ENCODE measurements at places on chromosomes 4 and X.
A peak's percentile ranks its signal among the peaks of the same experiment; 100 is the strongest.

DNA sequence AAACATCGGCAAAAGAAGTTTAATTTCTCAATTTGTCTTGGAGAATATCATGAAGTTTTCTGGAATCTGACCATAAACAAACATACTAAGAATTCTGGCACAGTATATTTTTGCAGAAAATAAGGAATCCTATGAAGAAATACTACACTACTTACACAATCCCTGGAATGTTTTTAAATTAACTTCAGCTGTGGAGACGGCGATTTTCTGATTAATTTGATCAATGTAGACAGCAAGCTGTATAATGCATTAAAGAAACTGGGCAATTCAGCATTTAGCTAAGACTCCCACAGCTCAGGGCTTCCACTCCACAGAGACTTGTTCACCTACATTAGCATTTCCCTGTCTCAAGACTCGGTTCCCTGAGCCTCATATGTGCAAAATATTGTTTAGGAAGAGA is 12.2 kb downstream of the EGFL6 start:
- DNase-seq, result no peak

GRCh38 chr4:7172508-7172907 is 19.8 kb upstream of the SORCS2 start:
- DNase-seq, result no peak

DNA sequence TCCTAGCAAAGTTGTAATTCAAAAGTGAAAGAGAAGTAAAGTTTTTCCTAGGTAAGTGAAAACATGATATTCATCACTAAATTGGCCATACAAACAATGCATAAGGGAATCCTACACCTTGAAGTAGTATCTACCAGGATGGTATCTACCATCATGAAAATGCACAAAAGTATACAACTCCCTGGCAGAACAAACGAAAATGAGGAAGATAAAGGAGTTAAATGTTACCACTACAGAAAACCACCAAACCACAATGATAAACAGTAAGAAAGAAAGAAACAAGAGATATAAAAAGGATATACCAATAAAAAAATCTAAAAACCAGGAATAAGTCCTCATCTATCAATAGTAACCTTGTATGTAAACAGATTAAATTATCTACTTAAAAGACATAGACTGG is 26.9 kb downstream of the GK2 start:
- no peak for DNase-seq

DNA sequence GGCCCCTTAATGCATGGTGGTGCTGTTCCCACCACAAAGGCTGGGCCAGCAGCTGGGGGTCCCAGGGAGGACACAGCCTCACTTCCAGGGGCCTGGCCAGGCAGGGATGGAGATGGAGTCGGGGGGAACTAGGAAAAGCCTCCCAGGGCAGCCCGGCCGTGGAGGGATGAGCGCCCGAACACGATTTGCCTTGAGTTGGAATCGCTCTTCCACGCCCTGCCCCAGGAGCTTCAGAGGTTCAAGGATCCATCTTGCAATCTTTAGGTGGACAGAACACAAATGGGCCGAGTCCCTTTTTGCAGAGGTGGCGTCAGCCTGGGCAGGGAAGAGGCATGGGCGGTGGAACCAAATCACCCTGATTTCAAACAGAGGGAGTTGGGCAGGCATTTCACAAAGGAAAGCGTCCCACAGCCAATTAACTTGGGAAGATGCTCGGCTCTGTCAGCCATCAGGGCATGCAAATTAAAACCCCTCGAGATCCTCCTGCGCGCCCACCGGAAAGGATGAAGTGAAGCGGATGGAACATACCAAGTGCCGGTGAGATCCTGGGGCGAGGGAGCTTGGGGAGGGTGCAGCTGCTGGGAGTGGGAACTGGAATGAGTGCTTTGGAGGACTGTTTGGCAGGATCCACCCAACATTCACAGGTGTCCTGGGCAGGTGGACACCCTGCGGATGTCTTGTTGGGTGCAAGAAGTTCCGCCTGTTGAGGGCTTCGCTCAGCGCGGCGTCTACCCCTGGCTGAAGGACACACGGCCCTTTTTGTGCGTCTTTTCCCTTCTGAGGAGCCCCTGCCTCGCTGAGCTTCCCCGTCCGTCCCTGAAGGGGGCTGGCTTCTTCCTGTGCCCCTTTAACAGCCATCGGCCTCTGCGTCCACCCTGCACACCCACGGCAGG is 75.7 kb downstream of the HTRA3 start:
- DNase-seq, result no peak

GRCh38 chr4:797066-797465 is 28.9 kb downstream of the CPLX1 start:
- no peak for DNase-seq

DNA sequence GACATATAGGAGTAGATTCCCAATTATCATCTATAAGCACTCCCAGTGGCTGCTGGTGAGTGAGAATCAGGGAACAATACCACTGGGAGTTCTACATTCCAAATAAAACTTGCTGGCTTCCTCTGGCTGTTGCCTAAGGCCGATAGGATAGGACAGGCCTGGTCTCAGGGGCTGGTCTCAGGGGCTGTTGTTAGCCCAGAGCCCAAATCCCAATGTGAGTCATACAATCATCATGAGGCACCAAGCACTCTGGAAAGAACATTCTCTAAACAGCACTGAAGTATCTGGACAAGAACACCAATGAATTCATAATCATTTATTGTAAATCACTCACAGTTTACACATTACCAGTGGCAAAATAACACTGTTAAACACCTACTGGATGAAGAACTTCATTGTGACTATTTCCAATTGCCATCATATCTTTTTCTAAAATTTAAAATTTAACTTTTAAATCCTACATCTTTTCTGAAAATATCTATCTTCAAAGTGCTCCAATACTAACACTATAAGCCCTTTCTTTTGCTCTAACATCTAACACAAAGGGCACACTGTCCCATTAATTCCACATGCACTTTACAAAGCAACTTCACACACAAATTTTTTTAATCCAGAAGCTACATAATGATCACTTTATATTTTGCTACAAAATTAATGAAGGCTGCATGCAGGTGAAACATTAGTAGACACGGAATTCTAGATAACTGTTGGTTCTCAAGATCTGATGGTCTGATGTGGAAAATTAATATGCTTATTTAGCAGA is 67.6 kb upstream of the TMEM150C start:
- peak; percentile 58 for DNase-seq

GRCh38 chr4:33931026-33931425 is 2313.3 kb downstream of the ARAP2 start:
- DNase-seq, result no peak

- DNase-seq, result no peak
Measured at GRCh38 chr4:24002330-24002966, 112.6 kb upstream of the PPARGC1A start.

DNA sequence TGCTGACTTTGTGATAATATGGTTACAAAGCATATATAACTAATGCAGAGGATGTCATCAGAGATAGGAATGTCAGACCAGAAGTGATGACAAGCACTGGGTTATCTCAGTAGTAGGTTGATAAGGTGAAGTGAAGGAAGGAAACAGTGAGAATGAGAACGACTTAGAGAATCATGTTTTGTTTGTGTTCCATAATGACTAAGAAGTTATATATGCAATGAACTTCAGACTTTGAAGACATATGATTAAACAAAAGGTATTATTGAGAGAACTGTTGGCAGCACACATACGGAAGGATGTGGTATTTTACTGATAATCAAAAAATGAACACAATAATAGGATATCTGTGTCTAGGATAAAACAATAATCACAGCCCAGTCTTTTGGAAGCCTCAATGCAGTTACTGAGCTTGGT is 18.3 kb upstream of the HHIP start:
- peak; percentile 8 for DNase-seq

DNA sequence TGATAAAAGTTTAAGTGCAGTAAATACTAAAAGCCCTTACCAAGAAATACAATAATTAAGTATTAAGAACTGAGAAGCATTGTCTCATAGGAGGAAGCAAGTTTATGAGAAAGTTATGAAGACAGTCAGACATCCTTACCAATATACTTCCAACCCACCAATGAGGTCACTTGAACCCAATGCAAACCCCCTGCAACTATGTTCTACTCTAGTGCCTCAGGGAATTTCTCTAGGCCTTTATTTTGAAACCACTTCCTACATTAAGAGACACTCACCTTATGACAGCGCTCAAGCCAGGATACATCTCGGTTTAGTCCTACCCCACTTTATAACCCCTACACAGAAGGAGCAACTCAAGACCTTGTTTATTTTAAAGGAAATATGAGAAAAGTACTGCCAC is 61.3 kb downstream of the STPG2 start:
- DNase-seq, result no peak
